Gastroesophageal sphincter (tissue), 4 donors: ENCODE measurements at places on chromosomes 16 and 17.

- no peak for ATAC-seq
These were observed 55.5 kb downstream of the SNX11 start for GRCh38 chr17:48162946-48163506.

DNA sequence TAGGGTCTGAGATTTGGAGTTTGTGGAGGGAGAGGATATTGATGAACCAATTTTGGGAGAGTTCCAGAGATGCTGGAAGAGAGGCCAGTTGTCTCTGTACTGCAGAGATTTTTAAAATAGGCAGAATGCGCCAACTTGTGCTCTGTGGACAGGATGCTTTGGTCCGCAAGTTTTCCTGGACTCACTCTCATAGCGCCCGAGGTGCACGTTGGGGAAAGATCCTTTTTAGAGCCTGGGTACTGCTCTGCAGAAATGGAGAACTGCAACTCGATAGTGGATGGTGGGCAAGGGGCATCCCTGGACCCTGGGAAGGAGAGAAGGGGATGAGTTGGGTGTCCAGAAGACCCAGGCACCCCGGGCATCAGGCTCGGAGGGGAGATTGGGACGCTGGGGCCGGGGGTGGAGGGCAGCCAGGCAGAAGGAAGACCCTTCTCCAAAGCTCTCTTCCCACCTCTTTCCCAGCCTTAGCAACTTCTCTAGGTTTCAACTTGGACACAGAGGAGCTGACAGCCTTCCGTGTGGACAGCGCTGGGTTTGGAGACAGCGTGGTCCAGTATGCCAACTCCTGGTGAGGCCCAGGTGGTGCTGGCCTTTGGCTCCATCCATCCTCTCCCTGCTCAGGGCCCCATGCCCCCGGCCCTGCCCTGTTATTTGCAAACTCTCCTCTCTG lies 590 bp downstream of the ITGAX start:
- no peak for ATAC-seq

- no peak for ATAC-seq
These were observed 36.6 kb upstream of the TOM1L1 start for GRCh38 chr17:54864070-54864469.

GRCh38 chr16:67443265-67443664 lies 12.3 kb downstream of the HSD11B2 start:
- ATAC-seq: peak; percentile 85

DNA sequence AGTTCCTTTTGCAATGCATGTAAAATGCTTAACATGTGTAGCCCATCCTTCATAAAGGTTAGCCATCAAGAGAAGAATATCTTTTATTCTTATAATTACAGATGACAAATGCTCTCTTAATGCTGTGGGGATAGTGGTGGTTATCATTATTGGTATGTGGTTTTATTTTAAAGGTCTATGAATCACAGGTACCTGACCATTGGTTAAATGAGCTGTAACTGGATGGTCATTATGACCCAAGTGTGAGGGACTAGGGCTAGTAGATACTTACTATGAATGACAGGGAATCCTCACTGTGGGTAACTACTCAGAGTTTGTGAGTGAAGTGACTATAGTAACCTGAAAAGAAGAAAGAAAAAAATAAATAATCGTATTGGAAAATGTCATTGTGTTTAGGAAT lies 78.8 kb downstream of the CDRT15 start:
- ATAC-seq: no peak

DNA sequence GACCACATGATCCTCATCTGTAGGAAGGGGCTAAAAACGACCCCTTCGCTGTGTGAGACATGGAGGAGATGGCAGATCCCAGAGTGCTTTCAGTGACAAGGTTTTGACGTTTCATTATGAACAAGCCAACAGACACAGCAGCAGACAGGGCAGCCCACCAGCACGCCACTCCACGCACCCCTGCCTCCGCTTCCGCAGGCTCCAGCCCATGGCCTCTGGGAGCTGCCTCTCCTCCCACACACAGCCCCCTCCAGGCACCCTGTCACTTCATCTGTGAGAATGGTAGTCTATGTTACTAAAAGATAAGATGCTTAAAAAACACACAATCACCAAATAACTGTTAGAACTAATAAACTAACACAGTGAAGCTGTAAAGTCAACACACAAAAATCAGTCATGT lies 12.3 kb upstream of the ADCY7 start:
- ATAC-seq: no peak

DNA sequence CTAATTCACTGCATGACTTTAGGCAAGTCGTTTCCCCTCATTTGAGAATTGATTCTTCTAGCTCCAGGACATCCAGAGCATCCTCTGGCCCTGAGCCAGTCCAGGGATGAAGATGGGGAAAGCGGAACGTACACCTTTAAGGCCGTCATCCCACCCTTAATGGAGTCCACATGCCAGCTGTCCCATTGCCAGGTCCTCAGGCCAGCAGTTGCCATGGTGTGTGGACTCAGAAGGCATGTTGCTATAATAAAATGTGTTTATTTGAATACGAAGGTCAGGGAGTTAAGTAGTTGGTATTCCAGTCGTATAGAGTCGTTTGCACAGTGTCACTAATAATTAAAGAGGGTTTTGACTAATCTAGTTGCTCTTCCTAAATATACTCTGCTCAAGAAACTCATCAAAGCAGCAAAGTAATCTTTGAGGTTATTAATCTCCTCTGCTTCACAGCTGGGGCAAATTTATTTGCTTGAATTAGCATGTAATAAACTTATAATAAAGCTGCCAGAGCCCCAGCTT lies 30.4 kb downstream of the CCDC182 start:
- no peak for ATAC-seq

GRCh38 chr17:1511290-1511689 lies 5.1 kb downstream of the INPP5K start:
- ATAC-seq: peak; percentile 49

- peak; percentile 13 for ATAC-seq
These were observed 834 bp upstream of the TXNDC11 start for GRCh38 chr16:11743308-11744074.

DNA sequence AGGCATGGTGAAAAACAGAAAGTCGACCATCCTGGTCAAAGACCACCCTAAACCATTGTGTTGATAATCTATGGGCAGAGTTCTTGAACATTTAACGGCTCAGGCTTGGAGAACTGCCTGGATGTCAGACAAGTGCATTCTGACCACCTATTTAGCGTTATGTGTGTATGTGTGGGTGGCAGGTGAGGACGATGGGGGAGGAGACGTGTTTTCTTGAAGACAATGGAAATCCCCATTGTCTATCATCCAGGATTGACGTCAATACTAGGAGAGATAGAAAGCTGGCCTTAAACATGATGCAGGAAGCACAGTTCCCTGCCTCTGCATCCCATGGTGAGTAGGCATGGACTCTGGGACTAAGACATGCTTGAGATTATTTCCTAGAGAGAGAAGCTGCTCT lies 157.4 kb upstream of the MAF start:
- no peak for ATAC-seq
